ENCODE measurements at places on chromosomes 5 and 9.

DNA sequence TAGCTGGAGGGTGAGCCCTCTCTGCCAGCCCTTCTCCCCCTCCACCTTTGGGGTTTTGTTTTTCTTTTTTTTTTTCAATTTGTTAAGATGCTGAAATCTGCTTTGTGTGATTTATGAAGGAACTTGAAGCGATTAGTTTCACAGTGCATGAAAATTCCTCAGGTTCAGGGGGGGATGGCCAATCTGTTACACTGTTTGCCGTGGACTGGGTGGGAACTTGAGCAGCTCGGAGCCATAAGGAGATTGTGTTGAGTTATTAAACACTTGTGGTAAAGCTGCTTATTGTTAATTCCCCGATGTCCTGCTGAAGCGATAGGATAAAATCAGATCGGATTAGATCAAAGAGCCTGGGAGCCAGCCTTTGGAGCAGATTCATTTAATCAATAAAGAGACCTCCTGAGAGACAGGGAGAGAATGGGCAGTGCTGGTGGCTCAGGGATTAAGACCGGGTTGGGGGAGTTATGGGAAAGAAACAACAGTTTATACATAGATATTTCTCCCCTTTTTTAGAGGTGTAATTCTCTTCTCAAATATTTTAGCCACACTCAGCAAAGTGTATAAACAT is 105.8 kb upstream of the SPATA31D4 start:
- no peak for DNase-seq

DNA sequence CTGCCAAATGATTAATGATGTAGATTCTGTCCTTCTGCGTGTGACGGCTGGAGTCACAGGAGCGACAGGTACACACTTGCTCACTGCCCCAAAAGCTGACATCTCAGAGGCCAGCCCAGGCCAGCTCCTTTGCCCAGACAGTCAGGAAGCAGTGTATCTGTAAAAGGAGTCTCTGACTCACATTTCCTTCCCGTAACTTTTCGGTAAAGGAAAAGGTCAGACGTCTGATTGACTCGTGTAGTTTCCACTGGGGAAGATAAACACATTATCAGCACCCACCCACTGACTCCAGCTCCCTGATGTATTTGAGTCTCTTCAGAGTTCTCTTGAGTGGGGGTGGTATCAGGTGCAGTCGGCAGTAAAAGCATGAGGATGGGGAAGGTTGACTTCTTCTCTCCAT is 64.4 kb upstream of the WWC1 start:
- no peak for DNase-seq

DNA sequence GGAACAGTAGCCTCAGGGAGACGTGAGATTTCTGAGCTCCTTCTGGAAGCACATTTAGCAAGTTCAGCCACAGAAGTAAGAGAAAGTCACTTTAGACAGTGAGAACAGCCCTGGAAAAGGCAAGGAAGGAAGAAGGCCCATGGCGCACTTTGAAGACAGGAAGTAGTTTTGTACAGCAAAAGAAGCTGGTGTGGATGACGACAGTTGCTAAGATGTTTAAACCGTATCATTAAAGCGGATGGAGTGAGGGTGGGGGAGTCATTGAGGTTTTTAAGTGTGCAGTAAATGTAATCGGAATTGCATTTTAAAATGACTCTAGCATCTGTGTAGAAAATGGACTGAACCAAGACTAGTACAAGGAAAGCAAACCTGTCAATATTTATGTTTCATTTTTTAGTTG is 15.3 kb upstream of the TRPM3 start:
- no peak for DNase-seq

GRCh38 chr5:122515709-122516431 is 203.8 kb downstream of the SNCAIP start:
- DNase-seq = peak; percentile 51

DNA sequence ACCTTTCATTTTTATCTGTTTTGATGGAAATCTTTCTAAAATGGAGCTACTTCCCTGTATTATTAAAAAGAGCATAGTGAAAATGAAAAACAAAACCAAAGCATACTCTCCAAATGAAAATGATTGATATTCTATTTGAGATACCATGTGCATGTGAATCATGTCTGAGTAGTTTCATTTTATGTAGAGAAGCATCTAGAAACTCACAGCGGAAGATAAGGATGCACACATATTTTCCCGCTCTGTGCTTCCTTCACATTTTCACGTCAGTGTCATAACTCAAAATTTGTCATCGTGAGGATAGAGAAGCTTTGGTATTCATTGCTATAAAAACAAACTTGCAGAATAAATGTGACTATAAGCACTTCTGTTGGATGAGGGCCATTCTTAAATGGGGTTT is 34.0 kb upstream of the CLINT1 start:
- DNase-seq = no peak

DNA sequence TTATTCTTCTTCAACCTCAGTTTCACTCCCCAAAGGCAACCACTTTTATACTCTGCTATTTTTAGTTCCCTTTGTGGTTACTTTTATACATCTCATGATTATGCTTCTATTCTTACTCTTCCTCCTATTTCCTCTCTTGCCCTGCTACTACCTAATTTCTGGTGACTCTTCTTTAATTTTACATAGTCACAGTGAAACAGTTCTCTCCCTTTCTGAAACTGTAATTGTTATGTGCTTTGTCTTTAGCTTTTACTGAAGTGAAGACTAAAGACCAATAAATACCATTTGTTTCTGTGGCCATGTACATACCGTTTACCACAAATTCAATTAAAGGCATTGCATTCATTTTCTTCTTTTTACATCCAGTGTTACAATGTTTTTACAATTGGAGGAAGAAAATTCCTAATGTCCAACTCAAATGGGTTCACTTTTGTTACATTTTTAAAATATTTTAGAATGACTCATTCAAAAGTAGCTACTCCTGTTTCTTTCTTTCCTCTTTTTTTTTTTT is 410.6 kb downstream of the PSAT1 start:
- DNase-seq = peak; percentile 43

DNA sequence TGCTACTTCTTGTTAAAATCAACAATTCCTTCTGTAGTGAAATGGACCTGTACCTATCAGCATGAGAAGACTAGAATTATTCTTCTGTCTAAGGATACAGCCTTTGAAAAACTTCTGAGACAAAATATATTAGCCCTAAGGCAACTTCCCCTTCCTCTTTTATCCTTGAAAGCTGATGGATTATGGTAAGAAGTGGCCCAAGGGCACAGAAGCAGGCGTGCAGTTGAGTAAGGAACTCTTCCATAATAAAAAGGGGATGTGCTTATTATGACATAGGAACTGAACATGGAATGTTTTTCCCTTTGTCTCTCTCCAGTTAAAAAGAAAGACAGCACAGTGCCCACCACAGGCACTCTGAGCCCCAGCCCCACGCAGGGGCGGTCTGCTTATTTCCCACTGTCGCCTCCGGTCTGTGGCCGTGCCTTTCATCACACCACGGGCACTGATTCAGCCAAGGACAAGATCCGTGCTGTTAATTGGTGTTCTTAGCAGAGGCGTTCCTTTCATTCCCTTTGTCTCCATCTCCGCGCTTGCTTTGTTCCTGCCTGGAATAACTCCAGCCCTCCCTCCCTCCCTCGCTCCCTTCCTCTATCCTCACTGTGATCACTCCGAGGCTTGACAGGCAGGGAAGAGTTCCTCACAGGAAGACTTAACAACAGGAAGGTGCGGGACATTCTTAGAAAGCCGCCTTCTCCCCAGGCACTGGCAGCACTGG is 135.9 kb upstream of the OTULINL start:
- DNase-seq = no peak

- DNase-seq = no peak
These were observed 598.7 kb upstream of the SGCD start for GRCh38 chr5:155728146-155728856.

GRCh38 chr5:159155960-159156359 is 53.4 kb downstream of the RNF145 start:
- DNase-seq = no peak

DNA sequence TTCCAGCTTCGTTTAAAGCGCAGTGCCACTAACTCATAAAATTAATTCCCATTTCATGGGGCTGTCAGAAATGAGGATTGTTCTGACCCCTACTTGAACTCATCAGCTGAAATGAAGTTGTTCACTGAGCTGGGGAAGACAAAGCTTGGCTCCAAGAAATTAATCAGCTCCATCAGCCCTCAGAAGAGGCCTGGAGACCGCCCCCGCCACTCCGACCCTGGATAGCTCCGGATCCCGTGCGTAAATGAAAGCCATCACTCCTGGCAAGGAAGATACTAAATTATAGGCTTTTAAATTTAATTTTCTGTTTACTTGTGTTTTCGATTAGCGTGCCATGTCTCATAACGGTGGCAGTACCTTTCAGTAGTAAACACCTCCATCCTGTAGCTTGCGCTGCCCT is 142.8 kb upstream of the IRX2 start:
- no peak for DNase-seq

DNA sequence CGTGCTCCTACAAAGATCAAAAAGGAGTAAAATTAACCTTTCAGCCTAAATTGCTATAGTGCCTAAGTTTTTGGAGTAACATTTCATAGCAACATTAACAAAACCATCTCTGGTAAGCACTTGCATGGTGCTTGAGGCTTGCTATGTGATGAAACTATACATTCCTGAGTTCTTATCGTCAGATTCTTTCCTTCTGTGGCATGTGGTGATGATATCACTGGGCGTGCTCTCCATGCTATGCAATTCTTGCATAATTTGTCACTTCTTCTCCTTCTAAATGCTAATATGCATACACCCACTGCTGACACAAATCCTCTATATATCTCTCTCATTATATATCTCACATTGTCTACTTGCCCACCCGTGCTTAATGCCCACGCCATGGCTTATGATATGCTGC is 2019.9 kb downstream of the MAT2B start:
- DNase-seq = peak; percentile 71

DNA sequence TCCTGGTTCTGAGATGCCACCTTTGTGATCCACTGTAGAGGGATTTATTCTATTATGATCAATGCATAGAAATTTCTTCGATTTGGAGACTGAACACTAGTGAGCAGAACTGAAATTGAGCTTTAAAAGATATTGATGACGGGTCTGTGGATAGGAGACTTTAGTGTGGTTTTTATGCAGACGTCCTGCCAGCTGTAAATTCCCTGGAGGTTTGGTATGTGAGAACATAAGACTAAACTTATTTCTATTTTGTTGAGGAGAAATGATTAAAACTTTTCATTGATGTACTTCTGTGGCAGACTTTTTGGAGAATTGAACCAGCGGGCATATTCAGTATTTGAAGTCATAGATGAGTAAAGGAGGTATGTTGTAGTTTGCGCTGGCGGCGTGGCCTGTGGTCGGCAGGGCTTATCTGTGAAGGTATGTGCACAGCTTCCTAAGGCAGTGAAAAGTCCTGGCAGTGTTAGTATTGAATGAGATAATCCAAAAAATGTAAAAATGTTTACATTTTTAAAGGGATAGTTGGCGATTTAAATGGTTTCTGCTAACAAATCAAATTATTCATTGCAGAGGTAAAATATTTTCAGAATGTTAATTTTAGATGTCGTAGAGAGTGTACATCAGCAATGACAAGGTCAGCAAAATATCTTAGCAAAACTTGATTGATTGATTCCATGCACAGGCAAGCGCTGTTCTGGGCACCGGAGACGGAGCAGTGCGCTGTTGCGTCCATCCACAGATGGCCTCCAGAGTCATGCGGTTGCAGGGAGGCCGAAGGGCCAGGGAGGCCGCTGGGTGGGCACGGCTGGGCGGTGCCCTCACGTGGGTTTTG is 20.4 kb downstream of the TENT4A start:
- DNase-seq = no peak

DNA sequence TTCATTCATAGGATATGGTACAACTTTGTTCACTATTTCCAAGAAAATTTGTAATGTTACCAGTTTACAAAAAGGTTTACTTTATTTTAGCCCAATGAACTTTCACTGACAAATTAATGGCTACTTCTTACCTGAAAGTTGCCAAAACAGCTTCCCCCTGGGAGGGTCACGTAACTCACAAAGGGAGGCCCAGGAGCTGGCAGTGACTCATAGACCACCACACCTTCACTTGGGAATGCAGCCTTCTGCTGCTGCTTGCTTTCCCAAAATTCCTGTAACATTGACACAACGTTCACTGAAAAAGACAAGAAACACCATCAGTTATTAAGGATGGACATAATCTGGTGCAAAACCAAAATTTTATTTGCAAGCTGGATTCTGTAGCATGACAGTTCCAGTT is 18.1 kb downstream of the LIX1 start:
- no peak for DNase-seq

GRCh38 chr5:83281658-83282057 is 189.9 kb upstream of the VCAN start:
- DNase-seq = no peak

DNA sequence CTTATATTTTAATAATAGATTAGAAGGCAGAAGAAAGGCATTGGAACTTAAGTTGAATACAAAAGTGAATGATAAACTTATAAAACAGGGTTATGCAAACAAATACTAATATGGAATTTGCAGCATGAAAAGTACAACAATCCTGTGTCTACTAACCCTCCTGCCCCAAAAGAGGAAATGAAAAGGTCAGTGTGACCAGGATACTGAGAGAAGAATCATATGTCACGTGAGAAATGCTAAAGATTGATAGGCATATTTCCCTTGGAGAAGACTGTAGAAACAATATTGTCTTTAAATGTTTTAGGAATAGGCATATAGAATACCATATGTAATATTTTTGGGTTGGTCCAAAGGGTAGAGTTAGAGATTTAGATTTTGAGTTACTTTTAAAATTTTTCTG is 3.8 kb downstream of the WDR36 start:
- no peak for DNase-seq

DNA sequence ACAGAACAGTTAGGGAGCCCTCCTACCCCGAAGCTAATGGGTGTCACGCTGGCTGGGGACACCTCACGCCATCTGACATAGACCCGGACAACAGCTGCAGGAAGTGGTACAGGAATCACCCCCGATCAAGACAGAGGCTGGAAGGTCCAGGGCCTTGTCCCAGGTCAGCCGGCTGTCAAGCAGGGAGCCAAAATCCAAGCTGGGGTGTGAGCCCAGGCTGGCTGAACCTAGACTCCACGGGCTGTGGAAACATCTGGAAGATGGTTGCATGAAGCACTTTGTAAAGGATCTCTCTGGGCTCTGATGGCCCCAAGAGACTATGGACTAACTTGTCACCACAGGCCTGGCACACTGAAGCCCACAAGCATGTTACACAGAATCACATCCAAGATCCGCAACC is 68.9 kb upstream of the STXBP1 start:
- no peak for DNase-seq

- no peak for DNase-seq
These were observed 72.1 kb upstream of the ATP10B start for GRCh38 chr5:160923936-160924710.

DNA sequence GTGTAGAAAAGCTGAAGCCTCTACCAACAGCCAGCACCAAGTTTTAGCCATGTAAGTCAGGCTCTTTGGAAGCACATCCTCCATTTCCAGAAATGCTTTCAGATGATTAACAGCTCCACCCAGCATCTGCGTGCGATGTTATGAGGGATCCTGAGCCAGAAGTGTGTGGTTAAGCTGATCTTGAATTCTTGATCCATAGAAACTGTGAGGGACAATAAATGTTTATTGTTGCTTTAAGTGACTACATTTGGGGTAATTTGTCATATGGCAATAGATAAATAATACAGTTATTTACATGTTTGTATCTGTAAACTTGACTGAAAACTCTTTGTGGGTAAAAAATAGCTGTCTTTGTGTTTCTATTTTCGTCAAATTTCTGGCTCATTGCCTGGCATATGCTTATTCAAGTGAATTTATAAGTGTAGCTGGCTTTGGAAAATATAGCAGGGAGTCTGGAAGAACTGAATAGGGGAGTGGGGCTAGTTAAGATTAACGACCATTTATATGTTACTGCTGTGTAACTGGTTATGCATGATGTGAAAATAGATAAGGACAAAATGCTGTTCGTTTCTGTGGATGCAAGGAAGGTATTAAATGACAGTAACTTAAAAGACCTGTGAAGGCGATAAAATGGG is 234.1 kb downstream of the LRRC70 start:
- no peak for DNase-seq
